Left ventricle myocardium inferior (tissue), 1 donor: ENCODE measurements at places on chromosomes 13 and 19.

- peak; percentile 67 for DNase-seq
Measured at GRCh38 chr13:40271931-40272775, 394.3 kb downstream of the FOXO1 start.

- no peak for DNase-seq
Measured at GRCh38 chr19:30281906-30282305, 90.3 kb upstream of the ZNF536 start.

DNA sequence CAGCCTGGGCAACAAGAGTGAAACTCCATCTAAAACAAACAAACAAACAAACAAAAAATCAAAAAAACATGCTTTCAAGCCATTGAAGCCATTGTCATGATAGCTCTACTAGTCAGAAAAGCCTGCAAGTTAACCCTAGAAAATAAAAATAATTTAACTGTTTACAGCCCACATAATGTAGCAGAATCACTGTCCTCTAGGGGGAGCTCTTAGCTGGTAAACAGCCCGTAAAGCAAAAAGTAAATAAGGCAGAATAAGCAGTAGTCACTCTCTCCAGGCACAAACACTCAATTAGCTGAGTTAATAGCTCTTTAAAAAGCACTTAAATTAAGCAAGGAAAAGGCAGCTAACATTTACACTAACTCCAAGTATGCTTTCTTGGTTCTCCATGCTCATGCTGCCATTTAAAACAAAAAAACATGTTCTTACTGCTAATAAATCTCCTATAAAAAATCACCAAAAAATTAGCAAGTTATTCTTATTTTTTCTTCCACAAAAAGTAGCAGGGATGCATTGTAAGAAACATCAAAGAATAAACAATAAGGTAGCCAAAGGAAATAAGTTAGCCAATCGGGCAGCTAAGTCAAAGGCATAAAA lies 11.3 kb downstream of the LILRB4 start:
- DNase-seq = no peak

- no peak for DNase-seq
Measured at GRCh38 chr13:113890774-113891480, 27.1 kb upstream of the GAS6 start.

GRCh38 chr19:29678484-29679106 lies 13.3 kb downstream of the PLEKHF1 start:
- peak; percentile 86 for DNase-seq

GRCh38 chr19:42440357-42441048 lies 2.2 kb downstream of the CXCL17 start:
- peak; percentile 77 for DNase-seq

- no peak for DNase-seq
Measured at GRCh38 chr13:57638186-57638890, 6.8 kb downstream of the PCDH17 start.

DNA sequence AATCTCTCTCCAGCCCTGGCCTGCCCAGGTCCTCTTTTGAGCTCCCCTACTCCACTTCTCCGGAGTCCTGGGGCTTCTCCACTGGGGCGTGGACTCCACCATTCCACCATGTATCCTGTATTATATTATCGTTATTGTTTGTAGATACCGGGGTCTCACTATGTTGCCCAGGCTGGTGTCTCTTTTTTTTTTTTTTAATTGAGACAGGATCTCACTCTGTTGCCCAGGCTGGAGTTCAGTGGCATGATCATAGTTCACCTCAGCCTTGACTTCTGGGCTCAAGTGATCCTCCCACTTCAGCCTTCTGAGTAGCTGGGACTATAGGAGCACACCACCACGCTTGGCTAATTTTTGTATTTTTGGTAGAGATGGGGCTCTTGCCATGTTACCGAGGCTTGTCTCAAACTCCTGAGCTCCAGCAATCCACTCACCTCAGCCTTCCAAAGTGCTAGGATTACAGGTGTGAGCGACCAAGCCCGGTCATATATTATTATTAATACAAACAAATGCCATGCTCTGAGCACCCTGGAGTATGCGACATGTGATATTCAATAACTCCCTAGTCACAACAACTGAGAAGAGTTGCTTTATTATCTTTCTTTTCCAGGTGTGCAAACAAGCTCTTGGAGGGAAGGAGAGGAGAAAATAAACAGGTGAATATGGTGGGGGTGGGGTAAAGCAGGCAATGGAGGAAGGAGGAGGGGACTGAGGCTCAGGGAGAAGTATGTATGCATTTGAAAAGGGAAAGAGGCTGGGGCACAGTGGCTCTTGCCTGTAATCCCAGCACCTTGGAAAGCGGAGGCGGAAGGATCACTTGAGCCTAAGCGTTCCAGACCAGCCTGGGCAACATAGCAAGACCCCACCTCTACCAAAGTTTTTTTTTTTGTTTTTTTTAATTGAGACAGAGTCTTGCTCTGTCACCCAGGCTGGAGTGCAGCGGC lies 2.8 kb upstream of the CERS4 start:
- no peak for DNase-seq

GRCh38 chr19:30621326-30621920 lies 249.2 kb downstream of the ZNF536 start:
- no peak for DNase-seq

- DNase-seq = no peak
Measured at GRCh38 chr13:58566176-58566575, 934.6 kb downstream of the PCDH17 start.

GRCh38 chr19:36160821-36161596 lies 8.8 kb upstream of the COX7A1 start:
- DNase-seq = no peak

- no peak for DNase-seq
Measured at GRCh38 chr19:39325778-39326665, 5.4 kb upstream of the LRFN1 start.

DNA sequence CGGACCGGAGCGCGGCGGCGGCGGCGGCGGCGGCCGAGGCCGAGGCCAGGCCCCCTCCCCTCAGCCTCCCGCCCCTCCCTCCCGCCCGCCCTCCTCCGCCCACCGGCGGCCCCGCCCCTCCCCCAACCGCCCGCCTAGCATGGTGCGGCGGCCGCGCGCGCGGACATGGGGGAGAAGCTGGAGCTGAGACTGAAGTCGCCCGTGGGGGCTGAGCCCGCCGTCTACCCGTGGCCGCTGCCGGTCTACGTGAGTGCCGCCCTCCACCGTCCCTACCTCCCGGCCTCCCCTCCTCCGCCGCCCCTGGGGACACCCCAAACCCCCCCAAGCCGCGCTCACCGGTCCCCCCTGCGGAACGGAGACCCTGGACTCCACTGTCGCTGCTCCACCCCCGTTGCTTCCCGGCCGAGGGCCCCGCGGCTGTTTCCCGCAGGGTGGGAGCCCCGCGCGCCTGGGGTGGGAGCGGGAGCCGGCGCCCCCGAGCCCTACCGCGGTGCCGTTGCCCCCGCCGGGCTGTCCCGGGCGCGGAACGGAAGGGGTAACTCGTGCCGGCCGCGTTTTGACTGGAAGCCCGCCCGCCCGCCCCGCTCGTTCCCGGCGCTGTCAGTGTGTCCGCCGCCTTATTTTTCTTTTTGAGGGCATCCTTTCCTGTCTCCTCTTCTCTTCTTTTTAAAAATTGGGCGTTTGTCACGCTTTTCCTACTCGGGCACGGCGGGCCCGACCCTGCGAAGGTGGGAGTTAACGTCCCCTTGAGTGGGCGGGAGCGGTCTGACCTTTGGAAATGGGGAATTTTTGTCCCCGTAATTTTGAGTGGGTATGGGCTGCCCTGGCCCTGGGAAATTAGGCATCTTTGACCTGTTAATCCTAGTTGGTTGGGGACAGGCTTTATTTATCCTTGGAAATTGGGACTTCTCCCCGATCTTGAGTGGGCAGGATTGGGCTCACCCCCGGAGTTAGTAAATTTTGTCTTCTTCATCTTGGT lies 576 bp downstream of the DOT1L start:
- no peak for DNase-seq

DNA sequence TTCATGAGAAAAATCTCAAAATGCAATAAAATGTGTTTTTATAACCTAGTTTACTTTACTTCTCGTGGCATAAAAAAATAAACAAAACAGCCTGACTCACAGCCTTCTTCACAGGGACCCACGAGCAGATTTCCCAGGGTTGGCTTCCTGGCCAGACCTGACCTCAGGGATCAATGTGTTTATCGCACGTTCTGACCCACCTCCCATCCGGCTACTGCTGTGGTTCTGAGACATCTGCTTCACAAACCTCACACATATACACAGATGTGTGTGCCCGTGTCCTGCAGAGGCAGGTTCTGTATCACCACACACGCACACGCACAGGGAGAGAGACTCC lies 118.3 kb downstream of the COL4A2 start:
- DNase-seq = no peak

GRCh38 chr13:75226733-75227435 lies 255.1 kb downstream of the TBC1D4 start:
- DNase-seq = no peak

DNA sequence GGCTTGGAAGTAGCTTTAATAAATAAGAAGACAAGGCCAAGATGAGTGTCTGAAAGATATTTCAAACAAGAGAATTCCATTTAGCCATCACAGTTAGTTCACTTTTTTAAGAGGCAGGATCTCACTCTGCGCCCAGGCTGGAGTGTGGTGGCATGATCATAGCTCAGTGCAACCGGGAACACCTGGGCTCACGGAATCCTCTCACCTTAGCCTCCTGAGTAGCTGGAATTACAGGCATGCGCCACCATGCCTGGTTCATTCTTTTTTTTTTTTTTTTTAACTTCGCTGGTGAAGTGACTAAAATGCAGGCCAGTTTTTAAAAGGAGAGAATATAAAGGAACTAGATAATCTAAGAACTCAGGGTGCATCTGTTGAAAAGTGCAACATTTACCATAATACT lies 200.3 kb downstream of the KCTD12 start:
- no peak for DNase-seq

DNA sequence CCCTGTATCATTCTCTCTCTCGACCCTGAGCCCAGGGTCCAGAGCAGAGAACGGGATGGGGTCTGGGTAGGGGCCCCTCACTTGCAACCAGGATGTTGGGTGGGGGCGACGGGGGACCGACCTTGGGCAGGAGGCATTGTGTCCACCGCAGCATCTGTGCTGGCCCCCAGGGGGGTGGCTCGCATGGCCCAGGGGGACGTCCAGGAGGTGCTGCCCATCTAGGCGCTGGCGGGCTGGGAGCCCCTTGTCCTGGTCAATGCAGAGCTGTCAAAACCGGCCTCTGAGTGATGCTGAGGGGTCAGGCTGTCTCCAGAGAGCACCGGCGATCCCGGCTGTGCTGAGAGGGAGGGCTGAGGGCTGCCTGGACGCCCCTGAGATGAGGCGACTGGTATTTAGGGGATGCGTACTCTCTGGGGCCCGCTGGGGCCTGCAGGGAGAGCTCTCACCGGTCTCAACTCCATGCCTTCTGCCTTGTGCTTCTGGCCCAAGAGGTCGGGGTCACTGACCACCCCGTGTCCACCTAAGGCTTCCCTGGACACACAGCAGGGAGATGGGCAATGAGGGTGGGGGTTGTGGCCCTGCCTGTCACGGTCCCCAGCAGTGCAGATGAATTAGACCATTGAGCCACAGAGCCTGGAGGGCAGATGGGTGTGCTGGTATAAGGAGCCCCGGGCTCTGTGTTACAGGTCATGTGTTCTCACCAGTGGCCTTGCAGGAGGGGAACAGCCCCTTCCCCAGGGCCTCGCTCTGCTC lies 8.6 kb downstream of the RPS9 start:
- no peak for DNase-seq

DNA sequence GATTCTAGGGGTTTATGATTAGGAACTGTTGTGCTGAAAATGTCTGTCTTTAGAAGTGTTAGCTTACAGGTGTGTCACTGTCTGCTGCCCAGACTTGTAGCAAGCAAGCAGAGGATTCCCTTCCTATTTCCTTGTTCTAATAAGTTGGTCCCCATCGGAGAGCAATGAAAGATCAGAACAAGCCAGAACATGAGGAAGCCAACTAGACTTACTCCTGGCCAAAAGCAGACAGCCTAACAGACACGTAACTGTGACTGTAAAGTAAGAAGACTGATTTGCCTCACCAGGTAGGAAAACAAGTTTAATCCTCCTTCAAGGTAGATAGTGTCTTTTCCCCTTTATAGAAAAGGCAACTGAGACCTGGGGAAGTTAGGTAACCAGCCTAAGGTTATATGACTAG lies 12.5 kb downstream of the POLR1D start:
- no peak for DNase-seq

DNA sequence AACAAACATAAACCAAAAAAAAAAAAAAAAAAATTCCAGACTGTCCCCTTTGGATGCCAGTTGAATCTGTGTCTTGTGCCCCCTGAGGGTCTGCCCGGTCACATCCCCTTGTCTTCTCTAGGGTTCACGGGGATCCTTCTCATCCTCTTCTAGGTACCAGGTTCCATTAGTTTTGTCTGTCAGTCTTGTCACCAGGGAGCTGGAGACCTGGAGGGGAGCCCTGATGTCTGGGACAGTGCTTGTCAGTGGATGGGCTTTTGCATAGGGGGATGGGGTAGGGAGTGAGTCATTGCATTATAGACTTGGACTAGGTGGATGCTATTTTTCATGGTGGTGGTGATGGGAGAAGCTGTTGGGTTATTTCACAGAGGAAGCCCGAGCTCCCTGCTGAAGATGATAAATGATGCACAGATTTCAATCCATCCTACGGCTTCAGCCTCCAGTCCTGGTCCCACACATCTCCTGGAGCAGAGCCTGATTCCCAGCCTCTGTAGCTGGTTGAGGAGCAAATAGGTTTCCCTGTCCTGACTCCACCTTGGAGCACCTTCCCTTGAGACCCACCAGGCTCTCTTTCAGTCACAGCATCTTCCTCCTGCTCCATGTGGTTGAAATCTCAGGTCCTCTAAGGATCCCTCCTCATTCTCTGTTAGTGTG lies 26.0 kb downstream of the WTIP start:
- DNase-seq = no peak

GRCh38 chr19:54682306-54682856 lies 19.6 kb downstream of the LILRB4 start:
- no peak for DNase-seq

- DNase-seq = no peak
Measured at GRCh38 chr19:1423436-1424191, 14.6 kb upstream of the RPS15 start.

DNA sequence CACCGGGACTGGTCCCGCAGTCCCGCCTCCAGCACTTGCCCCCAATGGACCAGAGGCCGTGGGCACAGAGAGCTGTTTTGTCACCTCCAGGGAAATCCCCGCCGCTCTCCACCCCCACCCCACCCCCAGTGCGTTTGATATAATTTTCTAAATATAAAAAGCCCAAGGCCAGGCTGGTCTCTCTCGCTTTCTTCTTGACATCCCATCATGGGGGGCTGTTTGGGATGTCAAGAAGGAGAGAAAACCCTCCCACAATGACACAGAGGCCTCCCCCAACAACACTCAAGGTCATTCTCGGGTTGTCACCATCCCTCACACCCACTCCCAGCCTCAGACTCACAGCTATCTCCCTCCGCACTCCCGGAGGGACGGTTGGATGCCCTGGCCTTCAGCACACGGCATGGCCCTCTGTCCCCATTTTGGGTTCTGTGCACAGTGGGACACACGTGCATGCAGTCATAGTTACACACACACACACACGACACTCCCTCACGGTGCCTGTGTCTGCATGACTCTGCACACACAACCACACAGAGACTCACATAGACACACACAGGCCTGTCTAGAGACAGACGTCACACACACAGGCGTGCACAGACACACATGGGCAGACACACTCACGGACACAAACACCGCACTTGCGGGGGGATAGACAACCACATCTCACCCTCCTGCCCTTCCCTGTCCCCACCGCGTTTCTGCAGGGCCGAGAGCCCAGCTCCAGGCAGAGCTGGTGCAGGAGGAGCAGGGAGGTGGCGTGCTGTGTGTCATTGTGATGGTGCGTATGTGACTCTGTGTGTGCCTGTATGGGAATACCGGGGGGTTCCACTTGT lies 4.8 kb upstream of the NFIC start:
- no peak for DNase-seq
